ENCODE measurements at places on chromosomes 1 and 21.

DNA sequence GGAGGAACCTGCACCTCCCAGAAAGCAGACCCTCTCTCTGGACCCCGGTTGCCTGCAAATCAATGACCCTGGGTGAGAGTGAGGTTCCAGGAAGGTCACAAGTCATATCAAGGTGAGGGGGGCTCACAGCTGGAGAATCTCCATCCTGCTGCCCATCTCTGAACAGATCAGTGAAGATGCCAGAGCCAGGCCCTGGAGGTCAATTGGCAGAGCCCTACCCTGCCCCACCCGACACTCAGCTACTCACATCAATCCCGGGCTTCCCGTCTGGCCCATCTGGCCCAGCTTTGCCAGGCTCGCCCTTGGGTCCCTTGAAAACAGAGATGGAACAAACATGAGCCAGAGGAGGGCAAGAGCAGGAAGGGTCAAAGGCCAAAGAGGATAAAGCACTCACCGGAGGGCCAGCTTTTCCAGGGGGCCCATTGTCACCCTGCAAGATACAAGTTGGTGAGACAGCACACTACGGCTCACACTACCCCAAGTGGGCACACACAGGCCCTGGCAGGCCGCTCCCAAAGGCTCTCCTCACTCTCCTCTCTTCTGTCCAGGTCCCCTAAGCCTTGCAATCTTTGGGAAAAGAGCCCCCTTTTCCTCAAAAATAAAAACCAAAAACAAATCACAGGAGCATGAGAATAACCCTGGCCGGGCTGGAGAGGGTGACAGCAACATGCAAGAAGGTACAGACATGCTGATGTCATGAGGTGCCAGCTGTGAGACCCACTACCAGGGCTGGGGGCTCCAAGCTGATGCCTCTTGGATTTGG, 2.9 kb downstream of the COL9A2 start:
- DNase-seq, result no peak

- DNase-seq, result no peak
Observed at GRCh38 chr21:40809673-40810197, 37.2 kb downstream of the DSCAM start.

GRCh38 chr1:19770436-19771190, 29.1 kb downstream of the TMCO4 start:
- DNase-seq, result no peak

GRCh38 chr1:59282951-59283350, 13.9 kb upstream of the FGGY start:
- no peak for DNase-seq

DNA sequence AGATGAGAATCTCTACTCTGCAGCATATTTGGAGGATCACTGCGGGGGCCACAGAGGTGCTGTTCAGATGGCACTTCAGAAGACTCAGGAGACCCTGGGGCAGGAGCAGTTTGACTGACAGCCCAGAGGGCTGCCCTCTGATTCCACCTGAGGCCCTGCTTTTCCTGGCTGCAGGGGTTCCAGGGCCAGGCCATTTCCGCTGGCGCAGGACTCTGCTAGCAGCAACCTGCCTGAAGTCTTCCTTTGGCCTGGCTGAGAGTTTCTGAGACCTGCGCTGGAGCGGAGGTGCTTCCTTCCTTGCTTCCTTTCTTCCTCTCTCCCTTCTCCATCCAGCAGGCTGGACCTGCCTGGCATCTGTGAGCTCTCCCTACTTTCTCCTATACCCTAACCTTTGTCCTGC, 11.8 kb downstream of the PCSK9 start:
- no peak for DNase-seq

GRCh38 chr1:53091841-53092645, 30.0 kb downstream of the PODN start:
- no peak for DNase-seq

DNA sequence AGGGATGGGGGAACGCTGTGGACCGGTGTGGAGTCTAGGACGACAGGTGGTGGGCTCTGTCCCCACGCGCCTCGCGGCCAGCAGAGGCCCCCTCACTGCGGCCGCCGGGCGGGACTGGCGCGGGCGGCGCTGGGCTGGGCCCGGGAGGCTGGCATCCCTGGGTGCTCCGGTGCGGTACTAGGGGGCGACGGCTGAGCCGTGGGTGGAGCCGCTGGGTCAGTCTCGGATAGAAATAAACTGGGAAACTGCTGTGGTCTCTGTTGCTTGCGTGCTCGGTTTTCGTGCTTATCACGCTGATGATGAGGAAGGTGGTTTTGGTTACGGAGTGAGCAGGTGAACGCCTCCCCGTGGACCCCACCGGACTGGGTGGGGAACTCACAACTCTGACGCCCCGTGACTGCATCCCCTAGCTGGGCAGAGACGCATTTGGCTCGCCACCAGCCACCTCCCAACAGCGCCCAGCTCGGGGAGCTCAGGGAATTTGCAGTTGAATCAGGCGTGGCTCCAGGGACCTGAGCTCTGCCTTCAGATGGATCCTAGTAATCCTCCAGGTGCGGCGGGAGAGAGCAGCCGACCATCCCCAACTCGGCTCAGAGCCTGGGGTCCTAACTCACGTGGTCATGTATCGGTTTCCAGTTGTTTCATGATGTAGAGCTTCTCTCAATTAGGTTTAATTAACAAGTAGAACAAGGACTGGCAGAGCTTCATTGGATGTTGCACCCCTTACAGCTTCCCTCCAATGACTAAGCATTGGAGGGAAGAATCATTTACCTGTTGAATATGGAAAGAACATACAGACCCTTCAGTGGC, 32.1 kb downstream of the HSD17B7 start:
- DNase-seq, result no peak

DNA sequence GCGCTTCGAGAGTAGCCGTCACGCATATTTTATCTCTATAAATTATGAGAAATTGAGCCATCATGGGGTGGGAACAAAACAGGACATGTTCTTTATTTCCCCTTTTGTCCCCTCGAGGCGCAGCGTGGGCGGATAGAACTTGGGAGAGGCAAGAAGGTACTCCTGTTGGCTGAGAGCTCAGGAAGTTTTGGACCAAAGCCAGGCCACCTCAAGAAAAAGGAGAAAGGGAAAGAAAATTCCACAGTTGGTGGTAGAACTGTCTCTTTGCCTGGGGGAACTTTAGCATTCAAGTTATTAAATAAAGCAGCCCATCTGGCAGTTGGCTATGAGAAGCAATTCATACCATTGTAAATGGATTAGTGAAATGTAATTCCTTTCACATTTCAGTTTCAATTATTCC, 76.4 kb upstream of the DSCAM start:
- no peak for DNase-seq
